ENCODE measurements at places on chromosomes 6 and 20.

DNA sequence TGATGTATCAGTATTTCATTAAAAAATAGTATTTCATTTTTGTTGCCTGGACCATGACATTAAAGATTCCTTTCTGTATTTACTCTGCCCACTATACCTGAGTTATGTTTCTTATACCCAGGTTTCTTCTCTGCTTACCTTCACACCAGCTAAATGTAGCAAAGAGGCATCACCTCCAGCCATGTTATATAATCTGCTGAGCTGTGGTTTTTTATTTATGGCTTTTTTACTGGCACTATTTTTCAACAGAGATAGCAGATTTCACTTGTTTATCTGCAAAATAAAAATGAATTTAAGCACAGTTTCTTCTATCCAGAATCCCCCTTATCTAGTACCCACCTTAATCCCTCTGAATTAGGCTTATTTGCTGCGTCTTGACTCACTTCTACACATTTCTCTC, 979.0 kb upstream of the MAN1A1 start:
- no peak for DNase-seq

DNA sequence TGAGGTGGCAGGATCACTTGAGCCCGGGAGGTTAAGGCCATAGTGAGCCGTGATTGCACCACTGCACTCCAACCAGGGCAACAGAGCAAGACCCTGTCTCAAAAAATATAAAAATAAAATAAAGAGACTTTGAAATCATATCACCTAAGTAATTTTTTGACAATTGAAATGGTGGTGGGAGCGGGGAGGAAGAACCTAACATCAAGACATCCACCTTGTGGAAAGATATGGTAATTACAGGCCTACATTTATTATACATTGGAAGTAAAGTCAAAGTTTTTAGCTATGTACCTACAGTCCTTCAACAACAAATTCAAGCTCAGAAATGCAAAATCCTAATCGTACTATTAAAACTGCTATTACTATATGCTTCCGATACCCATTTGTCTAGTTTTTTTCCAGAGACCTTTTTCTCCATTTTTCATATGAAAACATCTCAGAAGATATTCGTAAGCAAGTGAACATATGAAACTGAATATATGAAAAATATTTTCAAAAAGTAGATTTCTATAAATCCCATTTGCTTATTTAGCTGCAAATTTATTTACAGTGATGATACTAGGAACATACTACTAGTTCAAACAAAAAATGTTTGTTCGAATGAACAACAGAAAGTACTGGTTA, 83.3 kb downstream of the SYCP2 start:
- no peak for DNase-seq

DNA sequence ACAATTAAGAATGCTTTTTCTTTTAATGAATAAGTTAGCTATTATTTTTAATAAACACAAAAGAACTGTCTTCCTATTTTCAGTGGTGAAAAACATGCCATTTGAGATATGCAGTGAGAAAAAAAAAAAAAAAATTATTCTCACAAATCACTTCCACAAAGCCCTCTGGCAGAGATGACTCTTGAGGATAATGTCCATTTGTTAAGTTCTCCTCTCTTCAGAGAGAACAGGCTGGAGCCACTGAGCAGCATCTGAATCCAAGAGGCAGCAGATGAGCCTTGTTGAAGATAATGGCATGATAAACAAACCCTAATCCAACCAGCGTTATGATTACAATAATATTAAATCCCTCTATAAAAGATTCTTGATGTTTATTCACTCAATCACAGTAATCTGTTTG, 105.0 kb downstream of the PTPRK start:
- no peak for DNase-seq

- DNase-seq, result no peak
Measured at GRCh38 chr20:53929974-53930650, 140.3 kb downstream of the BCAS1 start.

GRCh38 chr6:33160728-33161344, 31.4 kb downstream of the COL11A2 start:
- DNase-seq, result peak; percentile 74

DNA sequence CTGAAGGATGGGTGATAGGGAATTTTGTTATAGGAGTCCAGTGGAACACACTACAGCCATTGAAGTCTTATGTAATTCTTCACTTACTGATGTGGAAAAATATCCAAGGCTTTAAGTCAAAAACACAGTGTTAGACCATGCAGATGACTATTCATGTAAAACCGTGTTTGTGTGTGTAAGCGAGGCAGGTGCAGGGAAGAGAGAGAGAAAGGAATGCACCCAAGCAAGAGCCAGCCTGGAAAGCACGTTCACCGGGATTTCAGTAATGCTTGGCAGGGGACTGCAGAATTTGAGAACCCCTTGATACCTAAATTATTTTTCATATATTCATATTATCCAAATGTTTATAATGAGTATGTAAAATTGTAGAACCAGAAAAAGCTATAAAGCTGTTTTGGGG, 17.9 kb downstream of the RALGAPA2 start:
- no peak for DNase-seq

- DNase-seq, result no peak
Measured at GRCh38 chr20:58518387-58518786, 3.2 kb upstream of the APCDD1L start.

GRCh38 chr20:17925940-17926300, 42.7 kb downstream of the SNX5 start:
- DNase-seq, result no peak

- no peak for DNase-seq
Measured at GRCh38 chr6:157595768-157596167, 214.8 kb downstream of the ZDHHC14 start.

DNA sequence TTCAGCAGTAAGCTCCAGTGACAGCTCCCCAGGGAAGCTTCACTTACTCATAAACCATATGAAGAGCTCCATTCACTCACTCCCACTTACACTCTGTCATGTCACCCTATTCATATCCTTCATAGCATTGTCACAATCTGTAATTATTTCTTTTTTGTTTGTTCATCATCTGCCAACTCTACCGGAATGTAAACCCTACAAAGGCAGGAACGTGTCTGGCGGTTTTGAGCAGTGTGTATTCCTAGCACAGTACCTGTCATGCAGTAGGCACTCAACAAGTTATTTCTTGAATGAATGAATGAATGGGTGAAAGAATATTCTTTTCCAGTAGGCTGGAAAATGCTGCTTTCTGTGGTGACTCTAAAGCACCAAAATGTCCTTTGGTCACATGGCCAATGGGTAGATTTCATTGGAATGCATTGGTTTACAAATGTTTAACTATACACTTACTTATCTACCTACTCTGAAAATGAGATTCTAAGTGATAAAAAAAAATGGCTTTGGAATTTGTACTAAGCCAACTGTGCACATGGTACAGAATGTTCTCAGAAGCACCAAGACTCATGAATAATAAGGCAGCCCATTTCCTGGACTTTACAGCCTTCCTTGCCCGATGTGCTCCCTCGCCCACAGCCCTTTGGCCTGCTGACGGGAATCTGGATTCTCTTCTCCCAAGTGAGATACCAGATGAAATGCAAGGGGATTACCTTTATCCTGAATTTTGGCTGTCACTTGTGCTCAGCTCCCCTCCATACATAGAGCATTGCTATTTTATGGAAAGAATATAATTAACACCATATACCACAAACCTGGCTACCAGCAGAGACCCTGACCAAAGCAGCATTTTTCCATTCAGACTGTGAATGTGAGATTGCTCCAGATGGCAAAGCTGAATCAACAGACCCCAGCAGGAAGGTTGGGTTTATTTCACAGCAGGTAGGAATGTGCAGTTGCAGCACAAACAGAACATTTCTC, 273.3 kb downstream of the ALDH8A1 start:
- DNase-seq, result no peak

GRCh38 chr6:139134817-139135577, at the start of gene HECA:
TSS of gene HECA (plus strand) at chr6:139135080. CDS start at chr6:139135397, 317 bp downstream.
- DNase-seq, result peak; percentile 99

- DNase-seq, result no peak
Measured at GRCh38 chr20:48456366-48457192, 371.2 kb downstream of the PREX1 start.

- peak; percentile 64 for DNase-seq
Measured at GRCh38 chr20:36604952-36605398, 604 bp upstream of the RAB5IF start.

DNA sequence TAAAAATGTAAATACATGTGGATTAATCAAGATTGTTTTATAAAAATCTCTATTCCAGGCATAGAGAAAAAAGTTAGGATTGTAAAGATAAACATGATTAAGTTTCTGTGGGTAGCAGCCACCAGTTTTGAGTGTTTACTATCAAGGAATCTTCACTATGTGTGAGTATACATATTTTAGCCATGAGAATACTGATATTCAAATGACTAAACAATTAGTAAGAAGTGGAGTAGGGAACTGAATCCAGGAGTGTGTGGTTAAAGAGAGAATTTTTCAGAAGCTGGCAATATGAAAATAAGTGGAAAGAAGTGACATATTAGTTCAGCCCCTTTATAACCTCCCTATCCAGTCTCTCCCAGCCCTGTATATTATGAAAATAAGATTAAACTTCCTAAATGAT, 10.3 kb downstream of the ELOVL2 start:
- DNase-seq, result no peak

DNA sequence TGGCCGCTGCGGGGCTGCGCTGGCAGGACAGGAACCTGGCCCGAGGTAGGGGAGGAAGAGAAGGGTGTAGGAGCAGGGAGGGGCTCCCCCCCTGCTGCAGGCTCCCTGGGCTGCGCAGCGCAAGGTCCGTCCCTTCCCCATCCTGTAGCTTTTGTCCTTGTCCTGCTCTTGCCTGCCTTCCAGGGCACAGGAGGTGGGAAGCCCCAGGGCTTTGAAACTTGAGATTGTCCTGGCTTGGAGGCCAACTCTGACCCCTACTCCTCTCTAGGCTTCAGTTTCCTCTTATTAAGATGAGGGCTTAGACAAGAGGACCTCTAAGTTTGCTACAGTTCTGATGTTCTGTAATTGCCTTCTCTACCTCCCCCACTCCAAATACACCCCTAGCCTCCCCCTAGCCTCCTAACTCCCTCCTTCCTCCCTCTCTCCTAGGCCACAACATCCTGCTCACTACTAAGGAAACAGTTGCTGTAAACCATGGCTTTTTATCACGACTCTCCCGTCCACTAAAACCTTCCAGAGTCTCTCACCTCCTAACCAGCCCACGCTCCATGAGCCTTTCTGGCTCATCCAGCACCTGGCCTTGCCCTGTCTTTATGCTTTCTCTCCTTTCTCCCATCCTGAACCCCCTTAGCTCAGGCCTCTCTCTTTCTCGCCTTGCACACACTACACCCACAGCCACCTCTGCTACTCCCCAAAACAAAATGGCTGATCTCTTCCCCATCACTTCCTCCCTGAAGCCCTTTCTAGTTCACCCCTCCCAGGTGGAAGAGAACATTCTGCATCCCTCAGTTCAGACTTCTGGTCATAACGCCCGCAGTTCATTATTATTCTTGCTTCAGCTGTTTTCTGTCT, 10.2 kb downstream of the UNC5CL start:
- DNase-seq, result no peak

GRCh38 chr20:547394-547793, 3.8 kb upstream of the CSNK2A1 start:
- DNase-seq, result no peak

DNA sequence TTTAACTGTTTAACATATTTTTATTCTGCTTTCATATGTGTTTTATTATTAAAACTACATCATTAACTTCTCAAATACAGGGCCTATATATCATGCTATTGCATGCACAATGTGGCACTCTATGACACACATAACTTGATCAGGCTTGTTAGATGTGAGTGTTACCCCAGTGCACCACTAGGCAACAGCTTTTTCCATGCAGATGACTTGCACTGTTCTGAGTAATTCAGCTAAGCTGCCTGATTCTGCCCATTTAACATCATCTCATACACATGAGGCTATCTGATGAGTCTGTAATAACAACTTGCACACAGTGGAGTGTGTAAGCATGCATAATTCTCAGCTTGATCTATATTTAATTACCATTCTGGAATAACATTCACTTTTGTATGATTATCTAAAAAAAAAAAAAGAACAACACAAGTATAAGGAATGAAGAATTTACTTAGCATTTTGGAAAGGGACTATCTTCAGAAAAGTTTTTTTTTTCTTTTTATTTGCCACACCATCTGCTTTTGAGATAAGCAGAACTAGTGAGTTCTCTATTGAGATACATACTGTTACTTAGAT, 83.1 kb downstream of the GRM1 start:
- DNase-seq, result no peak

DNA sequence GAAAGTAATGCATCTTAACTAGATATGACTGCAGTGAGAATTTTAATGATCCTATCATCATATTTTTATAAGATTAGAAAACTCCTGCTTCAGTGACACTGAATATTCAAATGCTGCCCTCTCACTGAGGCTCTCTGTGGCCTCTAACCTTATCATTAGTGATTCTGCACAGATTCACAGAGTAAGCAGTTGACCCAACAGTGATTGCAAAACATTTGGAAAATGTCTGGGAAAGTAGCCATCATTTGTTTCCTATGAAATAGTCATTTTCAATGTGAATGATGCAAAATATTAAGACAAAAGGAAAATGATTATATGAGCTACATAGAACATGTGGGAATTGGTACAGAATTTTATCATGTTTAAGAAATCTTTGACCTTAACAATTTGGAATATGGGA, 210.3 kb downstream of the TBX18 start:
- DNase-seq, result no peak

GRCh38 chr6:129546702-129547101, 163.3 kb downstream of the ARHGAP18 start:
- no peak for DNase-seq

DNA sequence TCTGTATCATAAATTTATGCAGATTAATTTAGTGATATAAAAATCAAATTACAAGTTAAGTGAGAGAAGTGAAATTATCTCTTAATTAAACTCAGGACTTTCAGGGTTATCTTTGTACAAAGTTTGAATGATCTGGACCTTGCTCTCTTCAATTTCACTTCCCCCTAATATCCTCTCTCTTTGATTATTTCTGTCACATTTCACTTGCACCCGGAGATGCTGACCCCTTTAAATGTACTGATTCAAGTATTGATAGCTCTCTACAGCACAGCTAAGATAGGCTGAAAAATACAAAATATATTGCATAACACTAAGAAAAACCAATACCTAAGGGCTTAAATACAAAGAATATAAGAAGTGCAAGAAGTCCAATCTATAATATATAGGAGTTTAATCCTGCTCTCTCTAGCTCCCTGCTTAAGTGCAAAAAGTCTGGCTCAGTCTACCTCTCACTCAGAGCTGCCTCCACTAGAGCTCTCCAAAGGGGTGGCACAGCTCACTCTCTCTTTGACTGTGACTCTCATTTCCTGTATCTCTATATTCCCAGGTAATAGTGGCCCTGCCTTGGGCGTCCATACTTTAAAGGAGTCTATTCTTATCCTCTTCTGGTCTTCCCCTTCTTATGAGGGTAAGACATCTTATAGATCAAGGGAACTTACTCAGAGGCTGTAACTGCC, 588.4 kb downstream of the RFPL4B start:
- no peak for DNase-seq

DNA sequence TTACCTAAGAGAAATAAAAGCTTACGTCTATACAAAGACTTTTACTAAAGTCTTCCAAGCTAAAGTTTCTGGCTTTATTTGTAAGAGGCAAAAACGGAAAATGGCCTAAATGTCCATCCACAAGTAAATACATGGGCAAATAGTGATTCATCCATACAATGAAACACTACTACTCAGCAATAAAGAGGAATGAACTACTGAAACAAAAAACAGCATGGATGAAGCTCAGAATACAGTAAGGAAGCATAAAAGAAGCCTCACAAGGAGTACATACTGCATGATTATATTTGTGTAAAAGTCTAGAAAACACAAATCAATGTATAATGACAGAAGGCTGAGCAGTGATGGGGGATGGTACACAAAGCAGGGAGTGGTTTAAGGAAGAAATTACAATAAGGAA, 84.7 kb downstream of the F13A1 start:
- no peak for DNase-seq
